ENCODE measurements at places on chromosomes 11 and 22. TPM values are rescaled to one million over a fixed set of nuclear protein-coding genes. Genes with fewer than 3 reads are reported as not detected.

The SNAP29 gene
- 35.0 TPM for polyA plus RNA-seq

The AQP11 gene
- 4.6 TPM for polyA plus RNA-seq

The PANX3 gene
- polyA plus RNA-seq, result not detected

The UCP3 gene
- 2.0 TPM for polyA plus RNA-seq

The PIK3C2A gene
- 72.3 TPM for polyA plus RNA-seq
